Body of pancreas (tissue), 4 donors: ENCODE measurements at places on chromosomes 3 and 15.

- DNase-seq: no peak
Measured at GRCh38 chr15:43103907-43104306, 1.9 kb downstream of the UBR1 start.

DNA sequence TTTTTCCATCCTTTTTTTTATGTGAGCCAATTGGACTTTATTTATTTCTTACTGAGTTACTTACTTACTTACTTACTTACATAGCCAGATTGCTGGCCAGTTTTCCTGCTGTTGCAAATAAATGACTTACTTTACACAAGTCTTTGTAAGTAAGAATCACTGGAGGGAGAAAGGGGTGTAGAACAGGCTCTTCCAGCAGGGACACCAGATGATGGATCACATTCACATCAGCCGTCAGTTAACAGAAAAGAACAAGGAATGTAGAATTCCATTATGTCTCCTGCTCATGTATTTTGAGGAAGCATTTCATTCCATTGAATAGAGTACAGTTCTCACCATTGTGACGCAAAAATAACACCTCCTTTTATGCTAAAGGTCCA, 188.6 kb downstream of the FNDC3B start:
- DNase-seq: no peak

DNA sequence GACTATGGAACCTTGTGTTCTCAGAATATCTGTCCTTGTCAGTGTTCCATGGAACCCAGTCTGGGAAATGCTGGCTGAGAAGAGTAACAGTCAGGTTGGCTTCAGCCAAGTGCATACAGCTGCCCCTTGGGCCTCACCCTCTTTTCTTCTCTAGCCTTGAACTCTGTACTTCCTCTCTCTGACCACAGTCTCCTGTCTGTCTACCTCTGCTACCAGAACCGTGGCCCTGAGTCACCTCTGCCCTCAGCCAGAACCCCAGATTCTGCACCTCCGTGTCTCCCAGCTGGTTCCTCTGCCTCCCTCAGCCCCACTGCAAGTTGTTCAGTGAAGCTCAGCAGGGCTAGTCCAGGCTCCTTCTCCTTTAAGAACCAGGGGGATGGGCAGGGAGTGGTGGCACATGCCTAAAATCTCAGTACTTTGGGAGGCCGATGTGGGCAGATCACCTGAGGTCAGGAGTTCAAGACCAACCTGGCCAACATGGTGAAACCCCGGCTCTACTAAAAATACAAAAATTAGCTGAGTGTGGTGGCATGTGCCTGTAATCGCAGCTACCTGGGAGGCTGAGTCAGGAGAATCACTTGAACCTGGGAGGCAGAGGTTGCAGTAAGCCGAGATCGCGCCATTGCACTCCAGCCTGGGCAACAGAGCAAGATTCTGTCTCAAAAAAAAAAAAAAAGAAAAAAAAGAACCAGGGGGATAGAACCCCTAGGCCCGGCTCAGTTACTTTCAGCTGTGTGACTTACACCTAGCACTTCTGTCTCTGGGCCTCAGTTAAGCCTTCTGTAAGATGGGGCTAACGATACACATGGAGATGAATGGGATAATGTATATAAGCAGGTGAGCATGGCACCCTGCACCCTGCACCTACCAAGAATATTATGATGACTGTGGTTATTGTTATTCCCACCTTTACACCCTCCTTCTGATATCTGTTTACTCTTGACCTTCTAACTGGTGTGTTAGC, 24.3 kb upstream of the TATDN2 start:
- DNase-seq: no peak

DNA sequence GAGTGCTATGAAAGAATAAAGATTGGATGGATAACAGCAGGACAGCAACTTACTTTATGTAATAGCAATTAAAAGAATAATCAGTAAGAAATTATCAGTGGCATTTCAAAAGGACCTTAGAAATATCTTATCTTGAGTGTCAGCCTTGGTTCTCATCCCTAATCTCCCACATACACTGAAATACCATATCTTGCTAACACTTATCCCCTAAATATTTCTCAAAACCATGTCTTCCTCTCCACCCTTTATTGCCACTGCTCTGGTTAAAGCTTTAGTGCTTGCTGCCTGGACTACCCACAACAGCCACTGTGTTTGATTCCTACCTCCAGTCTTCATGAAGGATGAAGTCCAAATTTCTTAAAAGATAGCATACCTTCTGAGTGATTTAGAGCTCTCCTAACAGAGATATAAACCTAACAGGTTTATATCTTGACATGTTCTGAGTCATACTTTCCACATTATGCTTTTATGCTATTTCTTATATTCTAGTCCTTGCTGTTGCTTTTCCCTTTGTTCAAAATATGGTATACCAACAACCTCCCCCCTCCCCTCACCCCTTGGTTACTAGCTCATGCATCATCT, 202.8 kb downstream of the RSRC1 start:
- no peak for DNase-seq

DNA sequence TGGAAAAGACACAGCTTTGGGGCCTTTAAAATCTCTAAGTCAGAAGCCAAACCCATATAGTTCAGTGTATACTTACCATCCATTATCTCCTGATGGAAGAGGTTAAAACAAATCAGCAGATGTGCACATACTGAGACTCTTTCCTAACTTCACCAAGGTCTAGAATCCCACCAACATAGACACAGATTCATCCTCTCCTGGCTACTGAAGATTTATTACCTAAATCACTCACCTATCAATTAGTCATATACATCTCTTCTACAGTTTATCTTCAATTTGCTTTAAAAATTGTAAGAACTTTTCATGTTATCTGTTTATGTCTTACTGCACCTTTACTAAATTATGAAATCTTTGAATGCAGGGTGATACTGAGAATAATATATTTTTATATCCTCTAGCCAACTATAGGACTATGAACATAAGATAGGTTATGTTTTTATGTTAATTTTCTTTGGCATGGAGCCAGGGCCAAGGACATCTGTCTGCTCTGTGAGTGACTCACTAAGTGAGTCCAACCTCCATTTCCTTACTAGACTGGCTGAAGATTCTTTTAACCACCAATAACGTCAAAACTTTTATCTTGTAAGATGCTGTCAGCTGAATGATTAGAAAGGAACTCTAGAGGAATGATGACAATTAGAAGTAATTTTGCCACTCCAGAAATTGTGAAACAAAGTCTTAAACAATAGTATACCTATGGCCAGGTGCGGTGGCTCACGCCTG, 397.6 kb downstream of the FOXP1 start:
- no peak for DNase-seq

DNA sequence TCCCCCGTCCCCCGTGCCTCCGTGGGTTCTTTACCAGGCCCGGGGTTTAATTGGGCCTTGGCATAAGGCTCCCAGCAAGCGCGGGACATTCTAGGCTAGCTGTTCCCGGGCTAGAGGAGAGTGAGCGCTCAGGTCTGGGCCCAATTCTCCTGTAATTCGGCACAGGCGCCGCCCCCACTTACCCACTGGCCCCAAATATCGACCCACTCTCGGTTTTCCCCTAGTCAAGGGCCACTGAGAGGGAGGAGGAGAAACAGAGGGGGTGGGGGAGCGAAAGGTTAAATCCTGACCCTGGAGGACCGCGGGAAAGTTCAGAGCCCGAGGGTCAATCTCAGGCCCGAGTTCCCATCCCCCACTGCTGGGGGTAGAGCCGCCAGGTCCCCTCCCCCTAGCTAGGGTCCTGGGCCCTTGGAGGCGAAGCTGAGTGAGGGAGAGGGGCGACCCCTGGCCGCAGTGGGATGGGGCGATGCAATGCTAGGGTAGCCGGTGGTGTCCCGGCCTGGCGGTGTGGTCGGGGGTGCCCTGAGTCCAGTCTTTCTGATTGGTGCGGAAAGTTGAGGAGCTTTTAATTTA, 8.5 kb upstream of the ONECUT1 start:
- DNase-seq: no peak

DNA sequence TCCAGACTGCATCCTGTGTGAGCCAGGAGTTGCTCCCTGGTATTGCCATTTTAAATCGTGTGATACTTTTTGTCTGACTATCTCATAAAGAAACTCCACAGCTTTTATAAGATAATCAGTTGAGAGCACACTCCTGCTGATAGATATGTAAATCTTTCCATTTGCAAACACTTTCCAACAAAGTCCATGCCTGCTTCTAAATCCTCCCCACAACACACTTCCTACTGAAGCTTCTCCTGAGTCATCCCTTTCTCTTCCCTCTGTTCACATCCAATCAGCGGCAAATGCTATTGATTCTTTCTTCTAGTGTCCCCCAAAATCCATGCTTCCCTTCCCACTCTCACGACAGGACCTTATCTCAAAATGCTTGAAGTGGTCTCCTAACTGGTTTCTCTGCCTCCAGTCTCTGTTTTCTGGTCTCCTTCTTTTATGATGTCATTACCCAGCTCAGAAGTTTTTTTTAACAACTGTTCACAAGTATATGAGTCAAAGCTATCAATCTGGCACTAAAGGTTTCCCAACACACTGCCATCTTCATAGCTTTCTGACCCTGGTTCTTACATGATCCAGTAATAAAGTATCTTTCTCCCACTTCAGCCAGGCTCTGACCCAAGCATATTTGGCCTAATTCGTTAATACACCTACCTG, 4.5 kb upstream of the WWTR1 start:
- DNase-seq: no peak

DNA sequence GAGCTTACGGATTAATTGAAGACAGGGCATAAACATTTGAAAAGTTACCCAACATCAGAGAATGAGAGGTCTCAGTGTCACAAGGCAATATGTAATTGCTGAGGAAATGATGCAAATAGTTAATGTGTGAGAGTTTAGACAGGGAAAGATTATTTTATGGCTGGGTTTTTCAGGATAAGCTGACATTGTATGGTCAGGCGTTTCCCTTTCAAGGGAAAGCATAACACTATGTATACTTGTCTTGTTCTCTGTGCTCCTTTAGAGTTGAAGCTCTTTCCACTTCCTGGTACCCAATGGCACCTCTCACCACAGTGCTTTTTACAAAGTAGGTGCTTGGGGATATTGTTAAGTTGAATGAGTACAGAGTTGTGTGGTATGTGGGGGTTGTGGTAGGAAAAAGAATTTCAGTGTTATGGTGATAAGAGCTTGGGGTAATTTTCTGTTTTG, 19.9 kb downstream of the IQGAP1 start:
- DNase-seq: no peak
